ENCODE measurements at places on chromosomes 11 and 22. TPM values are rescaled to one million over a fixed set of nuclear protein-coding genes. Genes with fewer than 3 reads are reported as not detected.
A peak's percentile ranks its signal among the peaks of the same experiment; 100 is the strongest.

KRTAP5-10 gene
- total RNA-seq: not detected

NPAS4 gene
- total RNA-seq: not detected

NRXN2 gene
- 0.12 TPM for total RNA-seq

SHANK3 gene
- 0.30 TPM for total RNA-seq

TNNI2 gene
- total RNA-seq: not detected

HDAC10 gene
- 5.4 TPM for total RNA-seq

LRRC74B gene
- total RNA-seq: not detected

DNA sequence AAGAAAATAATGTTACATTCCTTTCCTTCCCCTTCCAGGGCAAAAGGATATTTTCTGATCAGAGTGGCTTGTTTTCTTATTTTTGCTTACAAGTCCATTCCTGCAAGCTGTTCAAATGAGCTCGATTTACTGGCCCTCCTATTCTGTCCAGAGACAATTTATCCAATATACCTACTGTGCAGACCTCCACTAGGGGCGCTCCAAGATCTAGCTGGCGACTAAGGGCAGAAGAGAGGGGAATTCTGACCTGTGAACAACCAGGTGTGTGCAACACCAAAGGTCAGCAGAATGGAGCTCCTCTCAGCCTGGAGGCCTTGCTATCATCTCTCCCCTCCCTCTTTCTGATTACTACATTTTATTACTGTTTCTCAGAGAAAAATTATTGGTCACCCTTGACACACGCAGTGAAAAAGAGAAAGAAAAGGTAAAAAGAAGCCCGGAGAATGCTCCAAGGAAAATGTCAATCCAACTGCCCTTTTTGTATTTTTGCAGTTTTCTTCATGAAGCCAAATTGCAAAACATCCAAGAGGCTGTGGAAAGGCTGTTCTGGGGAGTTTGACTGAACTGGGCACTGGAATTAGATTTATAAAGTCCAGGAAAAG is 3.2 kb downstream of the SEZ6L start:
- peak; percentile 19 for DNase-seq

DNA sequence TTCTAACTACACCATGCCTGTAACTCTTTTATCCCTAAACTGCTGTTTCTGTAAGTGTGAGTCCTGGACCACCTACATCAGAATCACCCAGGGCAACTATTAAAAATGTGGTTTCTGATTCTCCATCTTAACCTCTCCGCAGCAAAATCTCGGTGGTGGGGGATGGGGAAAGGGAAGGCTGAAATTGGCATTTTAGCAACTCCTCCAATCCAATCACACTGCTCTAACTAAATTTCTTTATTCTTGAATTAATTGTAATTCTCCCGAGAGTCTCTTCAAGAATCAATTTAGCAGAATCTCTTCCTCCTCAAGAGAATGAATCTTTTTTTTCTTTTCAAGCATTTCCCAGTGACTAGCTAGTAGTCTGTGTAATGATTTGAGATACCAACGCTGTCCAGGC is 36.2 kb downstream of the SEZ6L start:
- no peak for DNase-seq

DNA sequence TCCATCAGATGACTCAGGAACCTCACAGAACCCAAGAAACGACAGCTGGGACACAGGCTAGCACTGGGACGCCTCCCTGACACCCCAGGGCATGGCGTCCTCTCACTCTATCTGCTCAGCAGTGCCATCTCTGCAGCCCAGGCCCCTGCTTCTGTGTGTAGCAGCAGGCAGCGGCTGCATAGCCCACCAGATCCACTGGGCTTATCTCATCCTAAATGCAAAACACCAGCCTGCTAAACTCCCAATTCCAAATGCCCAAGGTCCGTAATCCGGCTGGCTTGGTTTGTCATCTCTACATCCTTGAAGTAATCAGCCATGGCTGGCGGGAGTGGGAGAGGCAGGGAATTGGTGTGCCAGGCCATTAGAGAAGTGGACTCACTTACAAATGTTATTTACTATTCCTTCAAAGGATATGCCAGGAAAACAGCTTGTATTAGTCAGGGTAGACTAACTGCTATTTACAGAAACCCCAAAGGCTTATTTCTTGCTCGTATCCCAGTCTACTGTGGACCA is 30.7 kb downstream of the SPATA19 start:
- DNase-seq: no peak

GRCh38 chr11:114310095-114310494 is 13.9 kb downstream of the NNMT start:
- DNase-seq: no peak

DNA sequence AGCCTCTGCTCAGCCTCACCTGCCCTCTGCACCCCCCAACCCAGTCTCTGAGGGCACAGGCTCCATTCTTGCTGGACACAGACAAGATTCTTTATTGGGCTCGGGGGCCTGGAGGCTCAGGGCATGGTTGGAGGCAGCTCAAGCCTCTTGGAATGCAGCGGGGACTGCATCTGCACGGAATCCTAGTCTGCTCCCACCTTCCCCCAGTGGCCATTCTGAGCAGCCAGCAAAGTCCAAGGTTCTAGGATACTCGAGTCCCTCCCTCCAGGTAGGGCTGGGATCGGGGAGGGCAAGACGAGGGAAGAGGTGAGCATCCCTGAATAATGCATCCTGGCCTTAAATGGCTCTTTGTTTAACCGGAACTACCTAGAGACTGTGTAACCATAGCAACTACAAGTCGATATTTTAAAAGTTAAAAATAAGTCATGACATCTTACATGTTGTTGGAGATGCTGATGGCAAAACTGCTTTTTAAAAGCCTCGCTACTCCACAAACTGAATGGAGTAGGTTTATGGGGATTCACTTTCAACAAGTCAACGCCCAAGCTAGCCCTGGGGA is 10.7 kb upstream of the IGSF22 start:
- peak; percentile 17 for DNase-seq

DNA sequence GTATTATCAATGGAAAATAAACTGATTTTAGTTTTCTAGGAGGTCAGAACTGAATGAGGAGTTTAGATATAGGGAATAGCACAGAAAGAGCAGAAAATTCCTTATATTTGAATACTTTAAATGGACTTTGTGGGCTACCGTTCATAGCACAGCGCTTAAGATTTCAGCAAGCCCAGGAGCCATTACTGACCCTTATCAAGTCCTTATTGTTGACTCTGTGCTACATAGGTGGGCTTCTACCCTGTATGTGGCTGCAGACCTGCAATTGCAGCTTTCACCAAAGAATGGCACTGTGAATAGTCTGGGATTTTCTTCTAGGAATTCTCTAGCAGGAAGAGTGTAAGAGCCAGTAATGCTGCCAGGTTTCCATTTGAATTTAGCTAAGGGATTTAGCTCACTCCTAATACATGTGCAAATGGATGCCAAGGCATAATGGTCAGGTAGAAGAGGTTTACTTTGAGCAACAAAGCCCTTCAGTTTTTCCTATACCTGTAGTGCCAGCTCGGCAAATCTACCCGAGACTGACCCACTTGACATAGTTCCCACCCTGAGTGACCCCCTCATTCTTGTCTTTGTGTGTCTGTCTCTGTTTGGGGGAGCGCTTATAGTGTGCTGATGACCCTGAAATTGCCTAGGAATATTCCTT is 42.5 kb upstream of the DLAT start:
- no peak for DNase-seq

DNA sequence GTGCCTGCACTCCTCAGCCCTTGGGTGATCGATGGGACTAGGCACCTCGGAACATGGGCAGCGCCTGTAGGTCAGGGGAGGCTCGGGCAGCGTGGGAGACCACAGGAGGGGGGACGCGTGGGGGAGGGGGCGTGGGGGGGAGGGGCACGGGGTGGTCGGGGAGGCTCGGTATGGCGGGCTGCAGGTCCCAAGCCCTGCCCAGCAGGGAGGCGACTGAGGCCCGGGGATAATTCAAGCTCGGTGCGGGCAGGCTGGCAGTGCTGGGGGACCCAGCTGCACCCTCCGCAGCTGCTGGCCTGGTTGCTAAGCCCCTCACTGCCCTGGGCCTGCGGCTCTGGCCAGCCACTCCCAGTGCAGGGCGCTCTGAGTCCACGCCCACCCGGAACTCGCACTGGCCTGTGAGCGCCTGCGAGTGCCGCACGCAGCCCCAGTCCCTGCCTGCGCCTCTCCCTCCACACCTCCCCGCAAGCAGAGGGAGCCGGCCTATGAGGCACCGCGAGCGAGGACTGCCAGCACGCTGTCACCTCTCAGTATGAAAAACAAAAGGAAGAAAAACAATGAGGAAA is 1698.3 kb upstream of the RAG2 start:
- DNase-seq: no peak

GRCh38 chr11:129578006-129578405 is 202.4 kb downstream of the BARX2 start:
- DNase-seq: no peak

DNA sequence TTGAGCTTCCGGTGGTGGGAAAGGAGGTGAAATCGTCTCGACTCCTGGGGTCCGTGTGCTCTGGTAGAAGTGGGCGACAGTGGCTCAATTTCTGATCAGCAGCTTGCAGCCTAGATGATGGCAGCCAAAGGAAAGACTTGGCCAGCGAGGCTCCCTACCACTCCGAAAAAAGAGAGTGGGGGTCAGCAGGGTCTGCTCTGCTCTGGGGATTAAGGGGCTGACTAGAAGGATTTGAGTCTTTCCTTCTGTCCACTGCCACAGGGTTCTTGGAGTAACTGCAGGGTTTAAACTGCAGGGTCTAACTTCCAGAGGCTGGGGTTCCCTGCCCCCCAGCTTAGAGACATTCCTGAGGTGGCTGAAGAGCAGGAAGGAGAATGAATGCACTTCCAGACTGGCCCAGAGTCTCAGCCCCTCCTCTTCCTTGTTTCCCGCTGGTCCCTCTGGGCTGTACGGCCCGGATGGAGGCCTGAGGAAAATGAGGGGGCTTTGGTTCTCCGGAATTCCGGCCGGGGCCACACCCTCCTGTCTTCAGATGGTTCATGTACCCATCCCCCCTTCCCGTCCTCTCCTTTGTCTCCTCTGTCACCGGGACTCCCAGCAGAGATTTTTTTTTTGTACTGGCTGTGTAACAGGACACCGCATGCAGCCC is 907 bp downstream of the SERPINH1 start:
- peak; percentile 80 for DNase-seq

- no peak for DNase-seq
These were observed 110.7 kb downstream of the RPL27A start for GRCh38 chr11:8793114-8793777.

DNA sequence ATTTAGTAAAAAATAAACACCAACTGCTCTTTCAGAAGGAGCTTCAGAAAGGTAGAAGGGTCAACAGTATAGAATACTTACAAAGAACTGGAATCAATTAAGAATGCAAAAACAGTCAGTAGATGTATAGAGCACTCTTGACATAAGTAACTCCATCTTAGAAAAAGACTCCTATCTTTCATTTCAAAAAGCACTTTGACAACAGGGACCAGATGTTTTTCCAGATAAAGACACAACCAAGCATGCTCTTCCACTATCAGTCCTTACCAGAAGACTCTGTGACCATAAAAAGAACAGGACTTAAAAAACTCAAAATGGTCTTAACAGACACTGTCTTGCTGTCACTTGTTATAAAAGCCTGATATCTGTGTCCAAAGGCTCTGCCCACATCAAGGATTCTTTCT is 5.2 kb downstream of the SLC25A17 start:
- no peak for DNase-seq

DNA sequence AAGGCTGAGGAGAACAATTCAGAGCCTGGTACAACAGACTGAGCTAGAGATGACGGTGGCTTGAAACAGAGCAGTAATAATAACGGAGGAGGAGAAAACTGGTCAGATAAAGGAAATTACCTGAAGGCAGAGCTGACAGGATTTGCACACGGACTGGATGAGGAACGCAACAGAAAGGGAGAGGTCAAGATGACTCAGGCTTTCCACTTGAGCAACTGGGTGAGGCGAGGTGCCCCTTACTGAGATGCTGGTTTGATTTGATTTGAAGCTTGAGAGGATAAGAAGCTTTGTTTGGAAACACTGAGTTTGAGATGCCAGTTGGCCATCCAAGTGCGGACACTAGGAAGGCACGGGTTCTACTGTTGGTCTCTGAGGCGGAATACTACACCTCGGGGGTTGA is 35.4 kb upstream of the NRIP3 start:
- peak; percentile 84 for DNase-seq

GRCh38 chr11:6771926-6772893 is at the start of gene OR2AG2:
OR2AG2 (minus strand) TSS chr11:6771976; CDS start chr11:6768957, 3,019 bp downstream.
- DNase-seq: no peak

- no peak for DNase-seq
These were observed 110.2 kb downstream of the UVRAG start for GRCh38 chr11:75924966-75925784.

DNA sequence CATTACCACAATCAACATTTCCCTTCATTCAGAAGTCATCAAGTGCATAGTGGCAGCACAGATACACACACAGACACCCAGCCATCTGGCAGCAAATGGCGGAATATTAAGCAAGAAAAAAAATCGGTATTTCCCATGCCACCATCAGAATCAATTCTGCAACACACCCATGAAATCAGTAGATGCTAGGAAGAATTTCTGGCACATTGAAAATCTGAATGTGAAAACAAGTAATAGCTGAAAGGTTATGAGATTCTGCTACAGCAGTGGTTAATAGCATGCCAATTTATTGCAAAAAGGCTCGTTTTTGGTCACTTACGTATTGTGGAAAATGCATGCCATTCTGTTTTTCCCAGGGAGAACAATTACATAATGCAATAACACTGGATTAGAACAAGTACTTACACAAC is 91.1 kb downstream of the PICALM start:
- DNase-seq: no peak

DNA sequence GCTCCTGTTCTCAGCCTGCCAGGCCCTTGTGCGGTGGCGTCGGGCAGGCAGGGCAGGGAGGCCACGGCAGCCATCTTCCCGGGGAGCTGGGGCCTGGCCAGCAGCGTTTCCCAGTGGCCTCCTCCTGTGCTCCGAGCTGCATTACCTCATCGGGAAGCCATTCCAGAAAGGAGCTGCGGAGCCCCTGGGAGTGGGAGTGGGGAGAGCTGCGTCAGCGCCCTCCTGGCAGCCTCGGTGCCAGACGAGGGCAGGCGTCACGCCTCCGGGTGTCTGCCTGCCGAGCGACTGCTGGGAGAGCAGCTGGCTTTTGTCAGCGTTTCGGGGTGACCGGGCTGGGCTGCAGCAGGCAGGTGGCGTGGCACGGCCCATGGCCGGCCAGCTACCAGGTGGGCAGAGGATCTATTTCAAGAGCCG is 30.9 kb upstream of the WNT7B start:
- peak; percentile 94 for DNase-seq

DNA sequence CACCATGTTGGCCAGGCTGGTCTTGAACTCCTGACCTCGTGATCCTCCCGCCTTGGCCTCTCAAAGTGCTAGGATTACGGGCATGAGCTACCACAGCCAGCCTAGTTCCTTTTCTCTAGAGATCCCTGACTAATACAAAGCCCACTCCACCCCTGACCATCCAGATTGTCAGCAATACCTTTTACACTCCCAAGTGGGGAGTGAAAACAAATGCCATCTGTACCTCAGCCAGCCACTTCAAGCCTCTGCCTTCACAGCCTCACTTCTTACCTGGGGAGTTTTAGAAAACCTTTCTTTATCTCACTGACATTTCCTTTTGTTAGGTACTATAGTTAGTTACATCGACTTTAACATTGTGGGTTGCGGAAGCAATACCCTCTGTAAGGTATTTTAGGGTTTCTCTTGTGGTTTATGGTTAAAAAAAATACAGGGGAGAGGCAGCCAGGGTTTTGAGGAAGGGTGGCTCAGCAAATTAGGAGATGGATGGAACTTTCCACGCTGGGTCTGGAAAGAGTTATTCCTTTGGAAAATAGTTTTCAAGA is 8.9 kb downstream of the TOM1 start:
- DNase-seq: no peak

- DNase-seq: no peak
These were observed 242.3 kb upstream of the B3GAT1 start for GRCh38 chr11:134654161-134654915.

GRCh38 chr11:108559904-108560303 is 33.7 kb downstream of the EXPH5 start:
- peak; percentile 55 for DNase-seq

- peak; percentile 56 for DNase-seq
These were observed 7.5 kb downstream of the GP1BB start for GRCh38 chr22:19730655-19731360.

Measured in M059J (cell line).